Foreskin keratinocyte (primary cell): ENCODE measurements at places on chromosomes 2 and 18.

GRCh38 chr18:25518716-25519053, 166.7 kb upstream of the ZNF521 start:
- DNase-seq = no peak

DNA sequence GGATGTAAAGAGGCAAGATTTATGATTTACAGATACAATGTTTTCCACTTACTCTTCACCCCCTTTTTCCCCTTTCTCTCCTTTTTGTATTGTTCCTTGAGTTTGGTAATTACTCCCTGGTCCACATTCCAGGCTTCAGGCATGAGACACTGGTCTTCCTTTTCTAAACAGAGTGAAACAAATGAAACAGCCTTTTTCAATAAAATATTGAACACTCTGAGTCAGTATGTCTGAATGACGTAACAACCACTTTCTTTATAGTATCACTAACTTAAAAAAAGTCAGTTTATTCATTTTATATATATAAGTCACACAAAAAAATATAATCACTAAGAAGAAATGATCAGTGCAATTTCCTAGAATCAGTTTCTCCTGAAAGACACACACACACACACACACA, 79.7 kb downstream of the STRN start:
- DNase-seq = no peak

DNA sequence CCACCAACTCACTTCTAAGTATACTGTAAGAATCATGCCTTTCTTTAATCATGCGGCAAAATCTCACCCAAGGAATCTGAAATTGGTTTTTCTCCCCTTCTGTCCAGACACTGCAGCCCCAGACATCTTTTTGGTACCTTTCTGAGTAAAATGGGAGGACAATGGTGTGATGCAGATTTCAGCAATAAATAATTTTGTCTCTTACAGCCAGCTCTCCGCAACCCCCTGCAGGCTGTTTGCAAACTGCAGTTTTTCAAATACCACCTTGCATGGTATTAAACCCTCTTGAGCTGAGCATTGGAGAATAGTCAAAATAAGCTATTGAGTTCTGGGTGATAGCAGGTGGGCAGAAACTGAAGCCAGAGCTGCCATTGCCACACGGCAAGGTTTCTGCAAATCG, 32.2 kb downstream of the GPR39 start:
- DNase-seq = no peak

DNA sequence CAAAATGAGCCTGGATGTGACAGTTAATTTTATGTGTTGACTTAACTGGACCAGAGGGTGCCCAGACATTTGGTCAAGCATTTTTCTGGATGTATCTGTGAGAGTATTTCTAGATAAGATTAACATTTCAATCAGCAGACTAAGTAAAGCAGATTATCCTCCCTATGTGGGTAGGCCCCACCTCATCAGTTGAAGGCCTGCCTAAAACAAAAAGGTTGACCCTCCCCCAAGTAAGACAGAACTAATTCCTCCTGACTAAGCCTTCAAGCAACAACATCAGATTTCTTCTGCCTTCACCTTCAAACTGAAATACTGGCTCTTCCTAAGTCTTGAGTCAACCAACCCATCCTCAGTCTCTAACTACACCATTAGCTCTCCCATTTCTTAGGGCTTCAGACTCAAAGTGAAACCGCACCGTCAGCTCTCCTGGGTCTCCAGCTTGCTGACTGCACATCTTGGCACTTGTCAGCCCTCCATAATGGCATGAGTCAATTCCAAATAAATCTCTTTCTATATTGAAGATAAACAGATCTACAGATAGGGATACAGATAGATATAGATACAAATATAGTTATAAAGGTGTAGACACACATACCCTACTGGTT, 47.9 kb downstream of the MEMO1 start:
- DNase-seq = no peak

DNA sequence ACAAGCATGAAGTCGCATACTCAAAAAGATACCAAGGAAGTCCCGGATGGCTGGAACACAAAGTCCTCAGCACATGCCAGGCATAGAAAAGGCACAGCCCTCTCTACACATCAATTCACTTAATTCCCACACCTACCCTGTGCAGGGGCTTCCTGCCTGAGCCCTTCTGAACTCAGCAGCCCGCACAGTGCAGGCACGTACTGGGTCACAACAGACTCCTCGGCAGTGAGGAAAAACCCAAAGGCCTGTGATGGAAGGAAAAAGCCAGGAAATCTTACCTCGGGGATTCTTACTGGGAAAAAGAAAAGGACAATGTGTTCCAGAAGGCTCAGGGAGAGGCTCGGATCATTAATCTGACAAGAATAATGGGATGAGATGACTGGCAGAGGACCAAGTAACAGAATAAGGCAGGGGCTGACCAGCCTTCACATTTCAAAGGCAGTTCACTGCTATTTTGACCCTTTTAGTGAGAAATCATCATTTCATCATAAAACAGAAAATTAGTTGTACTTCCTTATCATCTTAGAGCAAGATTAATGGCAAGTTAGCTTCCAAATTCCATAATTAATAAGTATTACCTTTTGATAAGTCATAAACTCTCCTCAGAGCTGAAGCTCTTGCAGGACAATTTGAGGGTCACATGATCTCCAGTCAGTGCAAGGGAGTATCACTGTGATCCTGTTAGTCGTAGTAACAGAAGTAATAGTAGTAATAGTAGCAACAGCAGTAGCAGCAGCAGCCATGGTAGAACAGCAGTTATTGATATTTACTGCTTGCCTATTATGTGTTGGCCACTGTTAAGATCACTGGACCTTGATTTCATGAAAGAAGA, 87.4 kb downstream of the STK39 start:
- DNase-seq = no peak

GRCh38 chr2:71277536-71278103, 50.7 kb upstream of the PAIP2B start:
- peak; percentile 4 for DNase-seq

DNA sequence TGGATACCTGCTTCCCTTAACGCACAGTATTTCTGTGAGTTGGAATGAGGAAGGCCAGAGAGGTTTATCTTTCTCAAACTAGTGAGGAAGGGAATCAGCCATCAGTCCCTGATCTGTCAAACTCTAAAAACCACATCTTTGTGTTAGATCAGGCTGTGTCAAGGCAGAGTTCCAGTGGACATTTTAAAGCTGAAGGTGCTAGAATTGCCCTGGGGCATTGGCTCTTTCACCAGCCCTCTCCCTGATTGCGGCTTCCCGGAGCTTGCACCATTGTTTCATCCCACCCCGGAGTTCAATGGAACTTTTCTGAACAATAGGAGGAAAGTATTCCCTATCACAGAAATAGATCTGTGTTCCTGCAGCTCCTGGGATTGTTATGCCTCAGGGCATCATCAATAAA, 110.2 kb downstream of the RNF144A start:
- no peak for DNase-seq

DNA sequence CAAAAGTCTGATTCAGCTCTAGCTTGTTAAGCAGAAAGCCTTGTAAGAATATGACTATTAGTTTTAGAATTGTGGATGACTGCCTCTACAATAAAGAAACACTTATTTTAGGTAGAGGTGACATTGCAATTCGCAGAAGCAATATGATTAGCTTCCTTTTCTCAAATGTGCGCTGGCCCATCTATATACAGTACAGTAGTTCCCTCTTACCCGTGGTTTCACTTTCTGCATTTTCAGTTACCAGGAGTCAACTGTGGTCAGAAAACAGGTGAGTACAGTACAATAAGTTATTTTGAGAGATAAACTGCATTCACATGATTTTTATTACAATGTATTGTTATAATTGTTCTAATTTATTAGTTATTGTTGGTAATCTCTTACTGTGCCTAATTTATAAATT, 405.1 kb downstream of the GPD2 start:
- DNase-seq = no peak

GRCh38 chr2:8511868-8512612, 169.8 kb upstream of the ID2 start:
- DNase-seq = no peak

GRCh38 chr2:26144031-26144430, 28.9 kb upstream of the GAREM2 start:
- DNase-seq = no peak

DNA sequence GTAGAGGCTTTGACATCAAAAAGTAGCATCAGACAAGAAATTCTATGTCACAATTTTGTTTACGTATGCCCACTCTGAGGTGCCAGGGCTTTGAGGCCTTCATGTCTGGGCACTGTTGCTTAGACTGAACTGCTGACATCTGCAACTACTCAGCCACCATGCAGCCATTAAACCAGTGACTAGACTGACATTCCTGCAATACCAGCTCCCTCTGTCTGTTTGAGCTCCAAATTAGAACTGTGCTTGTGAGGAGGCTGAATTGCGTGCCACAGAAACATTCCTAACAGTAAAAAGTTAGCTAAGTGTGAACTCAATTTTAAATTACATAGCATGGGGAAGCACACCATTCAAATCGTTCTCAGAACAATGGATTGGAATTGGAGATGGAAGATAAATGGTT, 163.2 kb downstream of the INSIG2 start:
- DNase-seq = no peak

DNA sequence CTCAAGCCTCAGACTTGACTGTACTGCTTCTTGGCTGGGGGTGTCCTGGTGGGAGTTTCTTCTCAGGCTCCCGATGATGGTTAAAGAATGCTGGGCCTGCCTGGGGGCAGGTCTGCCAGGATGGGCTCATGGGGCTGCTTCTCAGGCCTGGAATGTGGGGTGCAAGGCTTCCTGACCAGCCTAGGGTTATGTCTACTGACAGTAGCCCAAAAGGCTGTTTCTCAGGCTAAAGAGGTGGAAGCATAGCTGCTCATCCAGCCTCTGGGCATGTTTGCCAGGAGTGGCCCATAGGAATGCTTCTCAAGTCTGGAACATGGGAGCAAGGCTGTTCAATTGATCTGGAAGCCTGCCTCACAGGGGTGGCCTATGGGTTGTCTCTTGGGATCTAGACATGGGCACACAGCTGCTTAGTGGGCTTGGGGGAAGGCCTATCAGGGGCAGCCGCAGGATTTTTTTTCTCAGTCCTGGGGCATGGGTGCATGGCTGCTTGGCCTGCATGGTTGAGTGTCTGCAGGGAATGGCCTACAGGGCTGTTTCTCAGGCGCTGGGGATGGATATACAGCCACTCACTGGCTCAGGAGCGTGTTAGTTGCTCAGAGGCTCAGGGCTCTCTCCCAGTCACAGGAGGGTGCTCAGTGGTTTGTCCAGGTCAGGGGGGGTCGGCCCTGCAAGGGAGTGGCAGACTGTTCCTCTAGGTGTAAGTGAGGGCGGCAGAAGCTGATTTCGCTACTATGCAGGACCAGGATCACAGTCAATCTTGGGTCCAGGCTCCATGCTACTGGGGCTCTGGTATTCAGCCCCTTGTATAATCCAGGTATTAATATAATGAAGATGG, 617.3 kb upstream of the REG3G start:
- no peak for DNase-seq

GRCh38 chr18:76486574-76486973, 8.5 kb downstream of the ZNF516 start:
- DNase-seq = no peak

GRCh38 chr2:48279344-48280090, 250.4 kb upstream of the STON1 start:
- no peak for DNase-seq

DNA sequence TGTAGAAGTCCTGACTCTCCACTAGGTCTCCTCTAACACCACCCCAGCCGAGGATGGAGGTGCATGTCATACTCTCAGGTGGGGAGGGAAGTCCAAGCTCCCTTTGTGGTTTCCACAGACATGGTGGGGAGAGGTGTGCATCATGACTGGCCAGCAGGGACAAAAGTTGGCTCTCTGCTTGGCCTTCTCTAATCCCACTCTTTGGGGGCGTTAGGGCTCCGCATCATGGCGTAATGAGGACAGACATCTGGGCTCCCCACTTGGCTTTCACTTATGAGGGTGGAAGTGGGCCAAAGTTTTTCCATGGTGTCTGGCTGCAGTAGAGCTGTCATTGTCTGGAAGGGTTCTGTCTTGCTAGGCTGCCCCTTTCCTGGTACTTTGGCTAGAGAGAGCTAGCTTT, 80.7 kb upstream of the DAPL1 start:
- DNase-seq = no peak

DNA sequence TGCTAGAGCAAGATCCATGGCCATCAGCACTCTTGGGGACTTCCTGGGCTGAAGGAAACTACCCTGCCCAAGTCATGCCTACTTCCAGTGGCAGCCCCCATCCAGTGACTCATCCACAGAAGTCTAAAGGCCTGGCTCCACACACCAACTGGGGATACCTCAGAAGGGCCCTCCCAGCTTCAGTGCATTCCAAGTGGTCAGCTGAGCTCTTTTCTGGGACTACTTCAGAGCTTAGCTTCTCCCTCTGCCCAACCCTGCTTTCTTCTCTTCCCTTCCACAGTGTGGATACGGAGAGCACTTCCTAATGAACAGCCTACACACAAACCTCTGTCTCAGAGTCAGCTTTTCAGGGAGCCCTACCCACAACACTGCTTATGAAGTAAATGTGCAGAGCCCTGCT, 66.5 kb downstream of the CLHC1 start:
- DNase-seq = no peak

DNA sequence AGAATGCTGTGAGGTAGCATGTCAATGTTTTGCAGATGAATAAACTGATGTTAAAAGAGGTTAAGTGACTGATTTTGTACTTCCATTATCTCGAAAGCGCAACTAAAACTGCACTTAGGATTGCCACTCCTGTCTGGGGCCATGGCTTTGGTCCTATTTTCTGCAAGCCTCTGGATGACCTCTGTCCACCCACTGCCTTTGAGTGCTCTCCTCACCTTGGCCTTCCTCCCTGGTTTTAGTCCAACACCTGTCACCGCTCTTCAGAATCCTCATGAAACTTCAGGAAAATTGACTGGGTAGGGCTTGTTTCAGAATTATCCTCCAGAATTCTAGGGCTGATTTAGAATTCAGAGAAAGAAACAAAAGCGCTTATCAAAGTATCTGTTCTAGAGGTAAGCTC, 51.1 kb upstream of the HNMT start:
- no peak for DNase-seq

DNA sequence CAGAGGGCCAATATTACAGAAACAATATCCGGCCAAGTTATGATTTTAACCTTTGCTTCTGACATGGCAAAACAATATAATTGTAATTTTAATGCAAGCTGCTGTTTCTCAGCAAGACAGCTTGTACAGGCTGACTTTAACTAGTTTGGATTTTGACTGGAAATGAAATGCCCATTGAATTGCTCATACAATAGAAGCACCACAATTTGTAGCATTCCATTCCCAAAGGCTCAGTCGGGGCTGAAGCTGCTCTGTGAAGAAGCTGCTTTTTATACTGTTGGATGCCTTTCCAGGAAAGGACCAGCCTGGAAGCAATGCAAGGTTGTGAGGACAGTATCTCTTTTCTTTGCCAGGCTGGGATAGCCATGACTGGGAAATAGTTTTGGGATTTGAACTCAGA, 677.0 kb upstream of the FANCL start:
- DNase-seq = no peak

GRCh38 chr2:17610521-17610920, 70.0 kb downstream of the VSNL1 start:
- DNase-seq = no peak

- no peak for DNase-seq
Observed at GRCh38 chr2:175890636-175891242, 111.3 kb downstream of the LNPK start.

GRCh38 chr2:237199082-237199481, 113.4 kb downstream of the COPS8 start:
- DNase-seq = no peak
